Stimulated activated CD4-positive, alpha-beta T cell treated with anti-CD3 and anti-CD28 coated beads, Interleukin-2, amount 100 ng/mL, for 4 hours (primary cell): ENCODE measurements at places on chromosomes 5 and 9.

DNA sequence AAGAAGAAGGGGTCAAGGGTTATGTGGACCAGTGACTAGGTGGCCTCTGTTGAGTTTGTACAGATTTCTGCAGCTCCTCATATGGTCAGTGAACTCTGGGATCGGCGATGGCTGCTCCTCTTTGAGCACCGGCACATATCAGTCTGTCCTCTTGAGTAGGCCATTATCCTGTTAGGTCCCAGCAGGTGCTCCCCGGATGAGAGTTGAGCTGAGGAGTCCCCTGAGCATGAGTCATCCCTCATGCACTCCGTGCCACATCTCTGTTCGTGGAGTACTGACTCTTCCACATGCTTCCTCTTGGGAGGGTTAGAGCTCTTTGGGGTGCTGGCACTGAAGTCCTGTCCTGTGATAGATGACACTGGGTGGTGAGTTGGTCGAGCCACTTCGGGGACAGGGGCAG lies 143.7 kb downstream of the PTTG1 start:
- no peak for DNase-seq

DNA sequence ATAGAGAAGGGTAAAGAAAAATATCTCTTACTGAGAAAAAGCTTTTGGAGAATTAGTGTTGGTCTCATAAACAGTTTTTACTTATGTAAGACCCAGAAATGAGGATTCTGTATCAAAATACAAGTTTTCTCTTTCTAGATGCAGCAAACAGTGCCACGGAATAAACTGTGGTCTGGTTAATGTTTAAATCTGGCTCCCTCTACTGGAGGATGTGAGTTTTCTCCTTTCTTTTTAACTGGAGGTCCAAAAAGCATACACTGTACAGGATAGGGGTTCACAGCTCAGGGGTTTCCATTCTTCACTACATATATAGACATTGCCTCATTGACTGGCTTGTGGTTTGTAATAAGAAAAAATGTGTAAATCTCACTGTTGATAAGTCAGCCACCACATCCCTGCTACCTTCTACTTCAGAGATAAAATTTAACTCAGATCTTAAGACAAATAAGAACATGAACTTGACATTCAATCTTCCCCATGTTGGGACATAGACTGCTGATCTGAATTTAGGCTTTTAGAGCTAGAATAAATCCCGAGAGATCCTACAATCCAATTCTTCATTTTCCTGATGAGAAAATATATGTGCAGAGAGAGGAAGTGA lies 98.9 kb downstream of the CFAP95 start:
- no peak for DNase-seq

DNA sequence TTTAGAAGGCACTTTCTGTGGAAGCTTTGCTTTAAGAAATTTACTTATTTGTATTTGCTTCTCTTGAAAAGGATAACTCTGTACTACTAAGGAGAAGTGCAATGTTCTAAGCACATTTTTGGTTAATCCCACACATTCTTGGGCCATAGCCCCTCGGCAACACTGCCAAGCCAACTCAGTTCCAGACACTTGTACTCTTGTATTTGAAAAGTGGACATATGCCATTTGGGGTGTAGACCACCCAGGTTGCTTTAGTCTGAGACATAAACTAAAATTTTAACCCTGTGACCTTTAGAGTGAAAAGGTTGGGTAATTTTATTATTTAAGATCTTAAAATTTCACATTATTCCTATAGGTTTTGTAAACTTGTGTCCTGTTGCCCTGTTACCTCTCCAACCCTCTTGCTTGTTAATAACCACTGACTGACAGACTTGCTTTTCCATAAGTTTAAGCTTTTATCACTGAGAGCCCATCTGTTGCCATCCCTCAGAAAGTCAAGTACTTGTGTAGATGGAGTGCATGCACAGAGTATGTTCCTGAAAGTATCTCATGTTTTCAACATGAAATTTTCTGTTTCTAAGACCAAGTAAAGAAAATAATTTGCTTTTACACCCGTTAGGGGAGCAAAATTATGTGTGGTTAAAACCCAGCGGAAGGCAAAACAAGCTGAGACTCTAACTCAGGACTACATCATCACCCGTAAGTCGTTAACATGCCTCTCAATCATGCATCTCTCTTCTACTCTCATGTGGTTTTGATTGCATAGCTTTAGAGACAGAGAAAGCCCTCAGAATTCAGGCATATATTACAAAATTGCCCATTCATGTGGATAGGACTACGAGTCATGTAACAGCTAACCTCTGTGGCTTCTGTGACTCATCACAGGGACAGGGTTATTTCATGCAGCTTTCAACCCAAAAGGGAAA lies 117.3 kb downstream of the GDNF start:
- peak; percentile 6 for DNase-seq

GRCh38 chr9:36119476-36119875 lies 17.1 kb upstream of the GLIPR2 start:
- DNase-seq = no peak
